ENCODE measurements at places on chromosomes 12 and 14. TPM values are rescaled to one million over a fixed set of nuclear protein-coding genes. Genes with fewer than 3 reads are reported as not detected.

DNA sequence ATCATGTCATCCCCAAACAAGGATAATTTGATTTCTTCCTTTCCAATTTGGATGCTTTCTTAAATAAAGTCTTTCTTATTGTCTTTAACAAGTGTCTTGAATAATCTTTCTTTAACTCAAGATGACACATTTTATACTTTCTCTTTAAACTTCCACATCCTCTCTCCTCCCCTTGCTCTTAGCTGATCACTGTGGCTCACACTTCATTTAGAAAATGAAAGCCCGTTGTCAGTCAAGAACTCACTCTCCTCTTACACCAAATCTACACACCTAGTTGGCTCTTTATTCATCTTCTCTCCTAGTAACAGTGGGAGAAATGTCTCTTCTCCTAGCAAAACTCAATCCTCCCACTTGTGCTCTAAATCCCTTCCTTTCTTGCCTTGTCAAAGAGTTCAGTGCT is 10.4 kb upstream of the RMST start:
- no peak for DNase-seq

GRCh38 chr14:54893151-54893760 is 9.4 kb downstream of the GCH1 start:
- peak; percentile 63 for DNase-seq

- no peak for DNase-seq
Observed at GRCh38 chr12:94092516-94093241, 55.7 kb upstream of the PLXNC1 start.

Gene HECTD4
- total RNA-seq, result 19.2 TPM

GRCh38 chr12:29750131-29750927 is 33.4 kb downstream of the TMTC1 start:
- DNase-seq, result no peak

DNA sequence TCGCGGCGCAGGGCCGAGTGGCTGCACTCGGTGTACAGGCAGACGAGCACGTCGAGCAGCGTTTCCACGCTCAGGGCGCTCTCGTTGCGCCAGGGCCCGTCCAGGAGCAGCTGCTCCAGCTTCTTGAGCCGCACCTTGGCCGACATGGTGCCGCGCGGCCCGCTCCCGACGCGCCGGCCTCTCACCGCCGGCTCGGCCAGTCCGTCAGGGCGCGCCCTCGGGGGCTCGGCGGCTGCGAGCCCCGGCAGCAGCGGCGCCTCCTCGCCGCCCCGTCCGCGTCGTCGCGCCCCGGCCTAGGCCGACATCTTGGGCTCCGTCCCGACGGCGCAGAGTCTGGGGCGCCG is 349 bp downstream of the CDC42BPB start:
- DNase-seq, result no peak

DNA sequence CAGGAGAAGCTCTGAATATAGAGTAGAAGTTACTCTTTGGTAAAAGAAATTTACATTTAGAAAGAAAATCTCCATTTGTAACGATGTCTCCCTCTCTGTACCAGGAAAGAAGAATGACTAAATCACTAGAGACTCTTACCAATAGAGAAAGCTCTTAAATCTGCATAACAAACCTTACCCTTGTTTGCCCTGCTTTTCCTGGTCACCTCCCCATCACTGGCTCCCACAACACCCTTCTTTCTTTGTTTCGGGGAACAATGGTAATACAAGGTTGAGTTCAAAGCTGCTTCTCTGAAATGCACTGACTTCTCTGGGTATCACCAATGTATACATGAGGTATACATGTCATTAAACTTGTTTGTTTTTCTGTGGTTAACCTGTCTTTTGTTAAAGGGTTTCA is 351.1 kb upstream of the FLRT2 start:
- DNase-seq, result no peak

Gene PTPN11
- total RNA-seq, result 137 TPM

GRCh38 chr12:26748741-26749431 is 84.1 kb downstream of the ITPR2 start:
- no peak for DNase-seq

- no peak for DNase-seq
Observed at GRCh38 chr14:33524244-33524643, 426.6 kb downstream of the EGLN3 start.

DNA sequence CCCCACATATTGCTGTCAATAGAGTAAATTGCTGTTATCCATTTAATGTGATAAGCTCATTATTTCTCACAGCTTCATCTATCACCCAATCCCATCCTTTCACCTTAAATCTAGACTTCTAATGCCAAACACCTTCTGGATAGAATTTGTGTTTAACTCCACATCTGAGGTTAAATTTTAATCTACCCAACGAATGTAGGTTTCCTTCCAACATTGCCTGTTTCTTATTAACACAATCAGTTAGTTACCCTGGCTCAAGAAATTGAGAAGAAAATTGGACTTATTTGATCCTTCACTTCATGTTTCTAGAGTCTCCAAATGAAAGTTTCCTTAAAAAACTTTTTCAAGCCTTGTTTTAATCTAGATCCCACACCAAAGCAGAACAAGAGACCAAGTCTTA is 67.3 kb downstream of the PTPRO start:
- DNase-seq, result no peak

Gene PSMA3
- total RNA-seq, result 399 TPM

Gene REP15
- 0.22 TPM for total RNA-seq

Gene CNTN1
- total RNA-seq, result not detected

Gene KRT86
- total RNA-seq, result not detected

DNA sequence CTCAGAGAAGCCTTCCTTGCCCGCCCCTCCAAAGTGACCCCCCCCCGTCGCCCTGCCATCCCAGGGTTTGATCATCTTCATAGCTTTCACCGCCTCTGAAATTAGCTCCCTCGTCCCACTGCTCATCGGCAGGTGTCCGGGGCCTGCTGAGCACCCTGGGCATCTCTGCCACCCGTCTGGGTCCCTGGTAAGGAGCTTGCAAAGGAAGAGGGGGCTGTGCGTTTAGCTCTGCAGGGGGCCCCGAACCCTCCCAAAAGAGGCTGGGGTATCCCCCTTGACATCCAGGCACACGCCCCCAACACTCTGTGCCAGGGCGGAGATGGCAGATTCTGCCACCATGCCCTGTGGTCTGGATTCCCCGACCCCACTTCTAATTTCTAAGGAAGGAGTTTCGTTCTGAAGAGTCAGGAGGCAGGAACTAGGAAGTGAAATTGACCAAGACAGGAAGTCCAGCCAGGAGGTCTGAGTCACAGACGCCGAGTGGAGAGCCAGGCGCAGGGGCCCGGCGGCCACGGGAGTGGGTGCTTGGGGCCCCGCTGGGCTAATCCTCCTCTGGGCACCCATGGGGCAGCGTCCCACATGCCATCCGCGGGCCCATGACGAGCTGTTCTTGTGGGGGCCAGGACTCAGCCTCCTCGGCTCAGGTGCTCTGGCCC is 95.7 kb downstream of the RFLNA start:
- no peak for DNase-seq

- no peak for DNase-seq
Observed at GRCh38 chr12:110370732-110371231, 32.7 kb downstream of the ANAPC7 start.

Gene USP5
- total RNA-seq, result 115 TPM

DNA sequence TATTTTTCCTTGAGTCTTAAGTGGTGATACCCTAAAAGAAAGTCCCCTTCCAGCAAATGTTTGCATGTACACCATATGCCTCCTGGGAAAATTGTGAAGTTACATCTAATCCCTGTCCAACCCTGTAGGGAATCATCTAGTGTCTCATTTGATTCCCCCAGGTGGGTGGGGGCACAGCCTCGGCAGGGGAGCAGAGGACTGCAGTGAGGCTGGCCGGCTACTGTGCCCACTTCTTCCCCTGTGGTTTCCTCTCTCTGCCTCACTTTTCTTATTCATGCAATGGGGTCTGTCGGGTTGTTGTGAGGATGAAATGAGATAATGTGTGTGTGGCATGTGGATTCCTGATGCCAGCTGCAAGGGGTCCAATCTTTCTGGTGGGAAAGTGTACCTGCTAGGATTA is 6.0 kb downstream of the PAPLN start:
- no peak for DNase-seq

GRCh38 chr14:88013750-88014349 is 8.9 kb downstream of the GPR65 start:
- DNase-seq, result peak; percentile 45

- DNase-seq, result no peak
Observed at GRCh38 chr12:121797937-121798786, 4.7 kb upstream of the RHOF start.

Gene GPR137C
- total RNA-seq, result 0.07 TPM

Gene TESPA1
- 45.1 TPM for total RNA-seq

Gene SLC17A8
- not detected for total RNA-seq

Gene MBD6
- 43.5 TPM for total RNA-seq

Gene LRRC23
- total RNA-seq, result 6.4 TPM

- no peak for DNase-seq
Observed at GRCh38 chr14:104446611-104447010, 133.0 kb upstream of the C14orf180 start.

Gene JPH4
- total RNA-seq, result 0.05 TPM

Gene PPM1A
- total RNA-seq, result 36.1 TPM

DNA sequence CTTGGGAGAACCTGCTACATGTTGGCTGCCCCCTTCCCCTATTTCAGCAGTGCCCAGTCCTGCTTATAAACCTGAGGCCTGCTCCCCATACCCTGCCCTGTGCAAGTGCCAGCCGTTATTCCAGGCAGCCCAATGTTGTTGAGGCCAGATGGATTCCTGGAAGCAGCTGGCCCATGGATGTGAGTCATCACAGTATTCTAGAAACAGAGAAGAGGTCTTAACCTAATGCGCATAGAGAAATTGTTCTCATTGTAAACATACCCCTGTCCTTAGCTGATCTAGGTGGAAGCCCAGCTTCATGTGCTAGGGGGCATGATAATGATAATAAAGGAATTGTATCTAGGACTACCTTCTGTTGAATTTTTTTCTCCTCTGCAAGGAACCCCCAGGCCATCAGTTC is 69.7 kb downstream of the TSPAN11 start:
- no peak for DNase-seq

GRCh38 chr14:68926236-68926635 is 52.9 kb downstream of the ACTN1 start:
- peak; percentile 49 for DNase-seq

GRCh38 chr14:79749065-79749464 is 462.2 kb downstream of the DIO2 start:
- no peak for DNase-seq

Gene EPYC
- total RNA-seq, result not detected

Gene TUNAR
- not detected for total RNA-seq

- DNase-seq, result no peak
Observed at GRCh38 chr12:47400266-47400665, 305.6 kb downstream of the RPAP3 start.

- no peak for DNase-seq
Observed at GRCh38 chr14:51607711-51608110, 44.0 kb upstream of the FRMD6 start.

DNA sequence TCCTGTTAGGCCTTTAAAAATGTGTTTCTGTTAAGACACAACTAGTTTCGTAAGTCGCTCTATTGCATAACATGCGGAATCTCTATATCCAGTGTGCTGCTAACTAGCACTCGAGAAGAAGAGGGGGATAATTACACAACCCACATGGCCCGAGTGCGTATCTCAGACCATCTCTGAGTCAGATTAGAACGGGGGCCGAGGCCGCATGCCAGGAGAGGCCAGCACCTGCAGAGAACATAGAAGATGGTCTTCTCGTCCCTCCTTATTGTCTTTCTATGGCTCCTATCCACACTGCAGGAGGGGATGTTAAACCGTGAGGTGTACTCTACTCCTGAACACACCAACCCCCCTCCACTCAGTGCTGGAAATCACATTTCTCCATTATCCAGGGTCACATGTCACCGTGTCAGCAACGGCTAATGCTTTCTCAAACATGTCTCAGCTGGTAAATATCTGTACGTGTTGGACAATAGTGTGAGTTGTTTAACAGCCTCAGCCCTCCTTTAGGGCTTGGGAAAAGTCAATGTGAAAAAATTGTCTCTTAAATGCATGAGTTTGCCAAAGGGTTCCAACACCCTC is 56.3 kb downstream of the CCDC88C start:
- DNase-seq, result no peak

DNA sequence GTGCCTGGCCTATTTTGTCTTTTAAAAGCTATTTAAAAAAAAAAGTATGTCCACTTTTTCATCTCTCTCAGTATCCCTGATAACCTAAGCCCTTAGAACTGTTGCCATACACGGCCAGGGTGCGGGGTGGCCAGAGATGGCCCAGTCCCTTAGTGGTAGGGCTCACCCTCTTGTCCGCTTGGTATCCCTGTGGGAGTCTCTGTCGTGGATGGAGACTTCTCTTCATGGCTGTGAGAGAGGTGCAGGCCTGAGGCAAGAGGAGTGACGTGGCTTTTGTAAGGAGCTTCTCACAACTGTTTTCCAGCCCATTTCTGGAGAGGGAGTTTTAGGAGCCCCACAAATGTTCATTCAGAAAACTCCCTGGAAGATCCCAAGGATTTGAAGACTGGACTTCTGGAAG is 26.8 kb downstream of the XRCC3 start:
- no peak for DNase-seq

Gene BATF
- total RNA-seq, result 178 TPM

GRCh38 chr12:30840715-30841114 is 85.8 kb upstream of the TSPAN11 start:
- DNase-seq, result no peak

Gene ACOT6
- not detected for total RNA-seq

Gene FGD4
- 0.15 TPM for total RNA-seq

Gene NANOG
- not detected for total RNA-seq

- DNase-seq, result no peak
Observed at GRCh38 chr14:60691383-60692113, 32.6 kb downstream of the SIX4 start.

- DNase-seq, result no peak
Observed at GRCh38 chr14:85536833-85537190, 6.9 kb downstream of the FLRT2 start.

DNA sequence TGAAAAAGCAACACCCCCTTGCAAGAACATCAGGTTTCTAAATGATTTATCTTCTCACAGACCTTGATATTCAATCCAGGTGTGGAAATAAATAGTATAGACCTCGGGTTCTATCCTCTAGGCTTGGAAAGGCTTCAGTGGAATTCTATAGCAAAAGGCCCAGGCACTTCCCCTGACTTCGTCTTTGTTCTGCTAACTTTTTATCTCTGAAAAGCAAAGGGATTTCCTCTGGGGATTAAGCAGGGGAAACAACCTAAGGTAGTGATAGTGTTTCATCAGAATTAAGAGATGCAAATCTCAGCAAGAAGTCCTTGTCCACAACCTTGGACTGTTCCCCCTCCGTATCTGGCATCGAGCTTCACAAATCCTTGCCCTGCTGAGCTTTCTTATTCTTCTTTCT is 59.5 kb upstream of the DUSP6 start:
- DNase-seq, result no peak

Data from activated naive CD4-positive, alpha-beta T cell treated with anti-CD3 and anti-CD28 coated beads for 36 hours (primary cell).